Tibial nerve (tissue), 4 donors: ENCODE measurements at places on chromosomes 16 and 17.

DNA sequence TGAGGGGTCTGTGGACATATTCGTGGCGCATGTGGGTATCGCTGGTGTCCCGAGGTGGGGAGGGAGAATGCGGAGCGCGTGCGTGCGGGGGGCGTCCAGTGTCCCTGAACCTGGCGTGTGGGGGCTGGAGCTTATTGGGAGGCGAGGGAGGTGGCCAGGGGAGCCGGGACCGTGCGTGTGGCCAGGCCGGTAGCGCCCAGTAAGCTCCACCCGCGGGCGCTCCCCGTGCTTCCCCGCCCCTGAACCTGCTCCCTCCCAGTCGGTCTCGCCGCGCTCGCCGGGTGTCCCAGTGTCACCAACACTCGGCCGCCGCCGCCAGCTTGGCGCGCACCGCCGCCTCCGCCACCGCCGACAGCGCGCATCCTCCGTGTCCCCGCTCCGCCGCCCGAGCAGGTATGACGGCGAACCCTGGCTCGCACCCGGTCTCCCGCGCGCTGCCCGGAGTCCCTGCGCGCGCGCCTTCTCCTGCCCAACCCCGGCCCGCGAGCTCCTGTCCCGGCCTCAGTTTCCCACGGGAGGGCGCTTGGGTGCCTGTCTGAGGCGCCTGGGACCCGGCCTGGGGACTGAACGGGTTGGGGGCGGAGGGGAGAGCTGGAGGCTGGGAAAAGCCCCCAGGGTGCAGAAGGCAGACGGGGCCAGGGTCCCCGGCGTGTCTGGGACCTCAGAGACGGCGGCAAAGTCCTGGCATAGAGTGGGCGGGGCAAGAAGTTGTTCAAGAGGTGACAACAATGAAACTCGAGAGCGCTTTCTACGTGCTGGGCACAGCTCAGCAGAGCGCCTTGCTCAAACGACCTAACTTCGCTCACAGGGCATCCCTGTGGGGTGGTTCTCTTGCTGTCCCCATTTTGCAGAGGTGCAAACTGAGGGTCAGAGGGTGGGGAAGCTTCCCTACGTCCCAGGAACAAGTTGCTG lies at the start of gene SCNN1B:
TSS of gene SCNN1B (plus strand) at position 258 of the 912 bp plus-strand sequence. CDS start 46,298 bp downstream, outside the sequence.
- DNase-seq: no peak

DNA sequence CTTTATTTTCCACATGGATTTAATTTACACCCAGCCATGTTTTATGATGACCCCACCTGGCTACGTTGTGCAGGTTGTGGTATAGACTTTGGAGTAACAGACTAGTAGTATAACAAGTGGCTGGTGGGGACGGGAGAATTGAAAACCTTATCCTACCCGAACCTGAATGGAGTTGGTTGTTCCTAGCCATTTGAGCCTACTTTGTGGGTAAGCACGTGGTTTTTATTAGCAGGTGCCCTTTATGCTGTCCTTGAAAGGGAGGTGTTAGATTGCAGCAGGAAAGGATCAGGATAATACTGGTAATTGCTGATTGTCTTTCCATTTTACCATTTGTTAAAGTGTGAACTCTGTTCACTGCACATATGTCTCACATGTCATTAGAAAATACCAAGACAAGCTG lies 31.9 kb upstream of the PHAF1 start:
- DNase-seq: no peak

DNA sequence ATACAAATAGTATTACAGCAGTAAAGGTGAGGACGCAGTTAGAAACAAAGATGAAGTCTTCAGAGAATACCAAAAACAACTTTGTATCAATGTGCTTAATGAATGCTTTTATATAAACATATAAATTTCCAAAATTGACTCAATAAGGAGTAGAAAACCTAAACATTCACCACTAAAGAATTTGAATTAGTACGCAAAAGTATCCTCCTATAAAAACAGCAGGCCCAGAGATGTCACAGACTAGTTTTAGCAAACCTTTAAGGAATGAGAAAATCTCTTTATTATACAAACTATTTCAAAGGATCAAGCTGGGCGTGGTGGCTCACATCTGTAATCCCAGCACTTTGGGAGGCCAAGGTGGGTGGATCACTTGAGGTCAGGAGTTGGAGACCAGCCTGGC lies 86.2 kb downstream of the OR1D5 start:
- DNase-seq: no peak

DNA sequence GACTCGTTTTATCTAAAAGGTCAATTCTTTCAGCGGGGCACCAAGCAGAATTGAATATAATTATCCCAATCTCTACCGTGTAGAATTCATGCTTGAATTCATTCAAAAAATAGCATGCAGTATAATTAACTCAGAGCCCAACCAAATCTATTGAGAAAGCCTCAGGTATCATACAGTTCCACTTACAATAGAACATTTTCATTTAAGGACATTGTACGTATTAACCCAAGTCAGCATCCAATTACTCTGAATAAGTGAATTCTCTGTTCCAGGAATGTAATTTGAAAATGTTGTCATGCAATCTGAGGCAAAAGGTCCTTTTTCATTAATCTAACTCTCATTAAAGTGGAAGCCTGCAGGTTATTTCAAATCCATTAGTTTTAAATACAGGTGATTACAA lies 78.5 kb downstream of the SALL1 start:
- DNase-seq: no peak

- no peak for DNase-seq
Observed at GRCh38 chr16:1345087-1345486, 6.6 kb downstream of the TSR3 start.

GRCh38 chr17:75785016-75785890 lies 647 bp downstream of the UNK start:
- DNase-seq: peak; percentile 90

DNA sequence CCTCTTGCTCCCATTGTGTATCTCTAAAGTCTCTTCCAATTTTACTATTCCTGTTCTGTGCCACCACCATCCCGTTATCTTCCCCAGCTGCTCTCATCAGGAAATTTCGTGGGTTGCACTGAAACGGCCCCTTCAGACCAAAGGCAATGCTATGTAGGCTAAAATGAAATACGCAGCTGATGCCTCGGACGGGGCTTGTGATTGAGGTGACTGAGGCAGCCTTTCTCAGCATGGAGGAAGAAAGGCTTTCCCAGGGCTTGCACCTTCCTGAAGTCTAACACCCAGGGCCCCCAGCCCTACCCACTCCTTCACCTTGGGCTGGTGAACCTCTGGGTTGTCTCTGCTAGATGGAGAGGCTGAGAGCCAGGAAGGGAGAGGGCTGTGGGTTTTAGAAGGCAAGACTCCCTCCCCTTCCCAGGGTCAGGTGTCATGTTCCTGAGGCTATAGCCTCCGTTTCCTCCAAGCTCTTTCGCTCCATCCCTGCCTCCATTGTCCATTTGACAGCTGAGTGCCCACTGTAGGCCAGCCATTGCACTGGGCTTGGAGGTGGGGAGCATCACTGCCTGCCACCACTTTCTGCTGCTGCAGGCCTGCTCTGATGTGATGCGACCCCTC lies 7.8 kb downstream of the CCDC200 start:
- DNase-seq: no peak

- DNase-seq: no peak
Observed at GRCh38 chr16:27346819-27347218, 33.0 kb downstream of the IL4R start.

DNA sequence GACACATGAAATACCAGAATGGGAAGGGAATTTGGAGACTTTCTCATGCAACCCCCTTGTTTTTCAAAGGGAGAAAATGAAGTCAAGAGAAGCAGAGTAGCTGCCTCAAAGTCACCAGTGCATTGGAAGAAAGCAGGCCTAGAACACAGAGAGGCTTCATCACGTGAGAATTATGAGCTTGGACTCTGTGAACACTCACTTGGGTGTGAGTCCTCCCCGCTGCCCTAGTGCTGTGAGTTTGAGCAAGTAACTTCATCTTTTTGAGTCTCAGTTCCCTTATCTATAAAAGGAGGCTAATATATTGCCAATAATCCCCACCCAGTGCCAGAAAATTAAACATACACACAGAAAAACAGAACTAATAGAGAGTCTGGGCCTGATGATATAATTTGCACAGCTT lies 315.8 kb downstream of the XYLT1 start:
- no peak for DNase-seq

GRCh38 chr16:386641-387156 lies 4.9 kb upstream of the PGAP6 start:
- no peak for DNase-seq

GRCh38 chr16:85749771-85750145 lies 1.1 kb downstream of the C16orf74 start:
- DNase-seq: no peak
